ENCODE measurements at places on chromosomes 3 and 15.

- DNase-seq: no peak
Measured at GRCh38 chr15:50183112-50183794, 1.3 kb downstream of the SLC27A2 start.

DNA sequence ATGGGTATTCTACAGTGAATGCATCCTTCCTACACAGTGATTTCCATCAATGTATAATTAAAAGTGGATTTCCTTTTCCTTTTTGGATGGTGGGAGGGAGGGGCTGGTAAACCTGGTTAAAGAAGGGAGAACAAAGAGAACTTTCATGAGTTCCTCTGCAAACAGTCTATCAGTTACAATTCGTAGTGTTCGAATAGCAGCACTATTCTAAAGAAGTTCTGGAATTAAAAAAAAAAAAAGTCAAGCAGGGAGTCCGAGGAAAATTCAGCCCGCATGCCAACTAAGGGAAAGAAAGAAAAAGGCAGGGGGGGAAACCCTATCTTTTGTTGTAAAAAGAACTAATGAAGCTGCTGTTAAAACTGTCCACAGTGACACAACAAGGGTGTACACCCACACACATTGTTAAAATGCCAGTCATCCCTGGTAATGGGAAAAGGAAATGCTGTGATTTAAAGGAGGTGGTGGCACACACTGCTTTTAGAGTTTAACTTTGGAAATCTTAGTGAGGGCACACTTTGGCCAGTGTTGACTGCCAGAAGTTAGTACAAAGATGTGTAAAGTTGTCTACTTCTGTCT, 521.2 kb downstream of the ZIC1 start:
- no peak for DNase-seq

GRCh38 chr15:49625460-49626036, 4.7 kb downstream of the DTWD1 start:
- DNase-seq: no peak

DNA sequence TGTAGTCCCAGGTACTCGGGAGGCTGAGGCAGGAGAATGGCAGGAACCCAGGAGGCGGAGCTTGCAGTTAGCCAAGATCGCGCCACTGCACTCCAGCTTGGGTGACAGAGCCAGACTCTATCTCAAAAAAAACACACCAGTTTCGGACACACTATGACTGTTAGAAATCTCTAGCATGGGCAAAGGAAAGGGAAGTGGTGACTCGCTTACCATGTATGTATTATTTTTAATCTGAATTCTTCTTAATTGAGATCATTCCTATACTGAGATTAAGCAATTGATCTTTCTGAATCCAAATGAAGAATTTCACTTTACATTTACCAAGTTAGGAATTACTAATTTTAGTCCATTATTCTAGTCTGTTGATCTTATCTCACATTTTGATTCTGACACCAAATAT, 459.2 kb upstream of the ALCAM start:
- DNase-seq: no peak

- no peak for DNase-seq
Measured at GRCh38 chr3:127792541-127793292, 29.6 kb downstream of the MGLL start.
